AML-193 (cell line): ENCODE measurements at places on chromosomes 3 and 15.

DNA sequence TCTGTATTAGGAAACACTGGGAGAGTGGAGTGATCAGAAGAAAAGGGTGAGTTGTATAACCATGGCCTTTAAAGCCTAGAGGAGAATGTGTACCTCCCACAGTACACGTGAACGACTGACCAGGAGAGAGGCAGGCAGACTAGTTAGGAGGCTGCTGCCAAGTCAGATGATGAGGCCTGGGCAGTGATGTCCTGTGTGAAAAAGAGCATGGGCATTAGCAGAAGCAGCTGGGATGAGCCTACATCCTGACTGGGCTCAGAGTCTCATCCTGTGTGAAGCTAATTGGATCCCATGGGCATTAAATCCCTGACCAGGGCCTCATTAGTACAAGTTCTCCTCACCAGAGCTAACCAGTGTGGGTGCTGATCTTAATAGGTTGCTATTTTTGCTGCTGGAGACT lies 89.1 kb upstream of the SLC2A2 start:
- no peak for DNase-seq

DNA sequence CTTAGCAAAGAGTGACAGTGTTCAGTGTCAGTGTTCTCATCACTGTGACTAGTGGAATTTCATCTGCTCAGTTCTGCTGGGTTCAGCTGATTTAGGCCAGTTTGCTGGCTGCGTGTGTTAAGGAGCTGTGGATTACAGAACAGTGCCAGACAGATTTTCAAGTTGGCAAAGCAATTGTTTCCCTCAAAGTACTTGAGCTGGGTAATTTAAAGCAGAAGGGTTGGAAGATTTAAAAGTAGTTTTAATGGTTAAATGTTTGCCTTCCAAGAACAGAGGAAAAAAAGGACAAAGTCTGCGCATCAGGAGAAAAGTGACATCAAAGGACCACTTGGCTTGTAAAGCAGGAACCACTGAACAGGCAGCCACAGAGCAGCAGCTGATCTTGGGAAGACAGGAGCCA lies 8.7 kb downstream of the ESYT3 start:
- DNase-seq: no peak

GRCh38 chr3:121869736-121870135 lies 24.5 kb upstream of the SLC15A2 start:
- peak; percentile 32 for DNase-seq

GRCh38 chr3:30826531-30826942 lies 67.9 kb downstream of the GADL1 start:
- DNase-seq: no peak

- DNase-seq: no peak
These were observed 14.4 kb upstream of the TSPAN3 start for GRCh38 chr15:77085297-77085696.

- no peak for DNase-seq
These were observed 59.1 kb upstream of the TOP2B start for GRCh38 chr3:25723802-25724201.

DNA sequence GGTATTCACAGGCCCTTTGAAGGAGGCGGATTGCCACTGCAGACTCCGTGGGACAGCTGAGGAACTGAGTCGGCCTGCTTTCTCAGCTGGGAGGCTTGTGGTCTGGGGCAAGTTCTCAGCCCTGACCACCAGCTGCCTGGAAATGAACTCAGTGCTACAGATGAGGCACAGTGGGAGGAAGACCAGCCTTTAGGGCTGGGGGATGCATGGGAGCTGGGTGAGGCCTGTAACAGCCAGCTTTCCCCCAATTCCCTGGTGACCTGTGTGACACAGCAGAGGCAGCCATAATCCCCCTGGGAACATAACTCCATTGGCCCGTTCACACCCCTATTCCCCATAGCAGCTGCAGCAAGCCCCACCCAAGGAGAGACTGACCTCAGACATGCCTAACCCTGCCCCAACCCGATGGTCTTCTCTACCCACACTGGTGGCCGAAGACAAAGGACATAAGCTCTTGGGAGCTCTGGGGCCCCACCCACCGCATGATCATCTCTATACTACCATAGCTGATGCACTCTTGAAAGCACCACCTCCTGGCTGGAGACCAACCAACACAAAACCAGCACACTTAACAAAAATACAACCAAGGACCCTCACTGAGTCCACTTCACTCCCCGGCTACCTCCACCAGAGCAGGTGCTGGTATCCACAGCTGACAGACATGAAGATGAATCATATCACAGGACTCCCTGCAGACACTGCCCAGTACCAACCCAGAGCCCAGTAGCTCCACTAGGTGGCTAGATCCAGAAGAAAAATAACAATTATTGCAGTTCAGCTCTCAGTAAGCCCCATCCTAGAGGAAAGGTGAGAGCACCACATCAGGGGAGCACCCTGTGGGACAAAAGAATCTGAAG lies 24.9 kb downstream of the ZMAT3 start:
- DNase-seq: no peak

- no peak for DNase-seq
These were observed 33.0 kb downstream of the SNRK start for GRCh38 chr3:43319376-43319775.

DNA sequence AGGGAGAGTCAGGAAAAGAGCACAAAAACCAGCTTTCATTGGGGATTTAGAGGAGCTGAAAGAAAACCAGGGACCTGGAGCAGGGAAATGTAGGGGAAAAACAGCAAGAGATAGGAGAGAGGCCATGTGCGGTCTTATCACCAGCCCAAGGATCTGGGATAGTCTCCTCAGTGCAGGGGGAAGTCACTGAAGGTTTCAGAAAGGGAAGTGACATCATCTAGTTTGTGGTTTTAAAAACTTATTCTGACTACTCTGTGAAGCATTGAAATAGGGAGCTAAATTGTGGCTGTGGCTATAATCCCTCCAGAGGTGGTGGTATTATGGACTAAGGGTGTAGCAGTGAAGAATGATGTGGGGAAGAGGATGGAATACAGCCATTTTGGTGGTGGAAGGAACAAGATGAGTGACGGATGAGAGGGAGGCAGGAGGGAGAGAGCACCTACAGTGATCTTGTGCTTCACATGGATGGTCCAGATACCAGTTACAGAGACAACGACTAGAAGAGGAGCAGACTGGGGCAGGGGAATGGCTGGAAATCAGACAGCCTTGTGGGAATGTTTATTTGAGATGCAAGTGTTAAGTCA lies 72.7 kb downstream of the HMG20A start:
- DNase-seq: peak; percentile 80

GRCh38 chr3:185114756-185115155 lies 38.1 kb downstream of the C3orf70 start:
- DNase-seq: no peak

DNA sequence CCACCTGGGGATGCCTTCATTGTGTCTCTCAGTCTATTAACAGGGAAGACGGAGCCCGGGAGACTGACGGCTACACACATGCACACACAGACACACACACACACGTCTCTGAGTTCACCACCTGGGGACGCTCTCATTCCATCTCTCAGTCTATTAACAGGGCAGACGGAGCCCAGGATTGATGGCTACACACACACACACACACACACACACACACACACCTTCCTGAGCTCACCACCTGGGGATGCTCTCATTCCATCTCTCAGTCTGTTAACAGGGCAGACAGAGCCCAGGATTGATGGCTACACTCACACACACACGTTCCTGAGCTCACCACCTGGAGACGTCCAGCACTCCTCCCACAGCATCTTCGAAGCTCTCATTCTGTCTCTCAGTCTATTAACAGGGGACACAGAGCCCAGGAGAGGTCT lies 143.9 kb downstream of the OR4M2 start:
- DNase-seq: no peak

- peak; percentile 44 for DNase-seq
These were observed 135.1 kb upstream of the UBP1 start for GRCh38 chr3:33575311-33575710.

- DNase-seq: no peak
These were observed 68.0 kb downstream of the TIPARP start for GRCh38 chr3:156742401-156742800.

DNA sequence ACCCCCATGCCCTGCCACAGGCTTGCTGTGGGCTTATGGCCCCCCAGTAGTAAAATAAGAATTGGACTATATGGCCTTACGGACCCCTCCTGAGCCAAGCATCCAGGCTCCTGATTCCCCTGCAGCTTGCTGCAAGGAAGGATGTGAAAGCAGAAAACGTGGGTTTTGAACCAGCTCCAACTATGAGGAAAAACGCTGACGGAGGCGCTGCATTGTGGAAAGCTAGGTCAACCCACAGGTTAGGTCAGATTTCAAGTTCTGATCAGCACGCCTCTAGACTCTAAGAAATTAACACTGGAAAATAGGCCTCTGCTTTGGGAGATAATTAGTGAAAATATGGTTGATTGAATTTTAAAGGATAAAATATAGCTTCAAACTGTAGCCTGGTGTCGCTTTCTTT lies 195.4 kb upstream of the HES1 start:
- no peak for DNase-seq

DNA sequence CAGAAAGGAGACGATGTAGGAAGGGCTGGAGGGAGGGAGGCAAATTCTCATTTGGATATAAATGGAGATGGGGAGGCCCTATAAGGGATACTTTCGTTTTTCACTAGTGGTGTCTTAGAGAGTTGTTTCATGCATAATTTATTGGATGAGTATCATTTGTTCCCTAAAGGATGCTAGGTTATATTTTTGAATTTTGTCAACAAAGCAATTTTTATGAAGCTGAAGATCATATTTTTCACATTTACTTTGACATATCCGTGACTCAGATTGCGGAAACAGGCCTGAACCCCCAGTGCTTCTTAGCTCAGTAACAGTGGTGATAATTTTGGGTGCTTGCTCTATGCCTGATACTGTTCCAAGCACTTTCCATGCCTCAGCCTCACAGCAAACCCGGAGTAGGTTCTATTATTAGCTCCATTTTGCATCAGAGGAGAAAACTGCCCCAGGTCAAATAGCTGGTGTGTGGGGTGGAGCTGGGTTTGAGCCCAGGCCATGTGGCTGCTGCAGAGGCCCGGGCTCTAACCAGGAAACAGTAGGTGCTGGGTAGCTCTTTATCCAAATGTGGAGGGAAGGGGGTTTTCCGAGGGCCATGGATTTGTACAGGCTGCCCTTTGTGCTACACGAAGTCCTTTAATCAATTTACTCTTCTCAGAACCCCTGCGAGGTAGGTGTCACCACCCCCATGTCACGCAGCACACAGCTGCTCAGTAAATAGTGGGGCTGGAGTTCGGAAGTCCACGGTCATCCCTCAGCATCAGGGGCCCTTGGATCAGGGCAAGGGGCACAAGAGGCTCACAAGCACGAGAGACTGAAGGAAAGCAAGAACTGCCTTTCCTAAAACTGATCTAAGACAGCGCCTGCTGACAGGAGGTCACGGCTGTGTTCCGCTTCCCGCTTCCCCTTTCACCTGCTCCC lies 99.1 kb downstream of the SLC49A4 start:
- no peak for DNase-seq

DNA sequence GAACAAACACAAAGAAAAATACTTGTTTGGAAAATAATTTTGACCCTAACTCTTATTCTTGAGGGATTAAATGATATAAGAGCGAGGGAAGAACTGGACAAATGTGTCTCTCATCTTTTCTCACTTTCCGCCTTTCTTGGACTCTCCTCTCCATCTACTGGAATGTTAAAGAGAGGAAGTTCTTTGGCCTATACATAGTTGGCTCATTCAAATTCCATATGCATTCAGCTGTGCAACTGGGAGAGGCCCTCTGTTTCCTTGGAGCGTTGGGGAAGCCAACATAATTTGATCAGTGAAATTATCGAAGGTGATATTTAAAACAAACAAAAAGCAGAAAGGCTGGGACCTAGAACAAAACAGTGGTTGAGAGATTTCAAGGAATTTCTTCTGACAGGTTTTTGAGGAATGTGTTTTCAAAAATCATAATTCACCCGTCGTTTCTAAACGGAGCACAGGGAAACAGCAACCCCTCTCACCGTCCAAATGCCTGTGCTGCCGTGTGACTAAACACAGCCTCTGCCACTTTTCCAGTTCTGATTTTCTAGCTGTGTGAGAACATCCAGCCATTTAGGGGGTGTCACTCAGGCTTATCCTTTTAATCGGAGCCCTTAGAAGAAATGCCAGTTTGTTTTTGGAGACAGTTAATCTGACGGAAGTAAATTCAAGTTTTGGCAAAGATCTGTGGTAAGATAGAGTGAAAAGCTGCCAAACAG lies 489.9 kb downstream of the SOX2 start:
- no peak for DNase-seq

DNA sequence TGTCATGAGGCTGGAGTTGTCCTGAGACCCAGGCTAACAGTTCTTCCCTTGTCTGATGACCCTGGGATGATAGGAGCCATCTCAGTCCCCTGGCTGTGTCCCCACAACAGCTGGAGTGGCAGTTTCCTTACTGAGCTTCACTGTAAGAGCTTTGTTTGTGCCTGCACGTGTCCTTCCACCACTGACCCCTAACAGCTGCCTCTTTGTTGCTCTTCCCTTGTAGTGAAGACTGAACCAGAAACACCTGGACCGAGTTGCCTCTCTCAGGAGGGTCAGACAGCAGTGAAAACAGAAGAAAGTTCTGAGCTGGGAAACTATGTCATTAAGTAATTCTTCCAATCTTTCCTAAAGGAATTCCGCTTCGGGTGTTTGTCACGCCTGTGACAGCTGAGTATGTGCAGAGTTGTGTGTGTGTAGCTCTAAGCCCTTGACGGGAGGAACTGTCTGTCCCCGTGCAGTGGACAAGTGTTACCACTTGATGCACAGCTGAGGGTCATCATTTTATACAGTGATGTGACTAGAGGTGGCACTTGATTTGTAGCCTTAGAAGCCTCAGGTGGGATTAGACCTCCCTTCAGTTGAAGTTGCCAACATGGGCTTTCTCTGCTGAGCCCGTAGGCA lies 25.0 kb downstream of the MAP6D1 start:
- DNase-seq: no peak

- DNase-seq: no peak
These were observed 34.0 kb upstream of the PCSK6 start for GRCh38 chr15:101523560-101523940.

- DNase-seq: no peak
These were observed 11.6 kb downstream of the GALNT15 start for GRCh38 chr3:16186086-16186485.

DNA sequence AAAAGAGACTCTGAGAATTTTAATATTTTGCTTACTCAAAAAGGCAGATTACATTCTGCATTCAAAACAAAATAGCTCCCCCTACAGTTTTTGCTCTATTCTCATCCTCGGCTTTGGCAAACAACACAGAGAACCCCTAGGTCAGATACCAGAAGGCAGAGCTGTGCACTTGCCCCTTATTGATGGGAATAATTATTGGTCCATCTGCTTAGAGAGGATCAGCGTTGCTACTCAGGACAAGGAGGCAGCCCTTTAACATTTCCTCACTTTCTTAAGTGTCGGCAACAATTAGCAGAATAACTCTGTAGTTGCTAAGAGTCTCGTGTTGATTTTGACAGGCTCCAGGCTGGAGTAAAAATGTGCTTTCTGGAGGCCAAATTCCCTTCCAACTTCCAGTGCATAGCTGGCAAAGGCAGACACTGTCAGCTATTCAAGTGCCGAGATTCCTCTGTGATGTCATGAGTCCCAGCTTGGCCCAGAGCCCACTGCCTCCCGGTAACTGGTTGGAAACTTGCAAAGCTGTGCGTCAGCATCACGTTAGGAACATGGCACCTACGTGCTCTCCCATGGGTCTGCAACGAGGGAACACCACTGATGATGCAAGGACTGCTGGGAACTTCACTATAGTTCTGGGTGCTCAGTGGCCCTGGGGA lies 482.7 kb upstream of the ADAMTS9 start:
- DNase-seq: peak; percentile 8

- no peak for DNase-seq
These were observed 154.0 kb upstream of the PRICKLE2 start for GRCh38 chr3:64379221-64379620.

GRCh38 chr15:81024265-81024872 lies 23.6 kb downstream of the TLNRD1 start:
- DNase-seq: peak; percentile 22

- no peak for DNase-seq
These were observed 696.3 kb downstream of the NR2F2 start for GRCh38 chr15:97026781-97027180.
